Type B pancreatic cell (in vitro differentiated cells): ENCODE measurements at places on chromosomes 4 and X. TPM values are rescaled to one million over a fixed set of nuclear protein-coding genes. Genes with fewer than 3 reads are reported as not detected.

The LEF1 gene
- total RNA-seq = 14.1 and 66.1 TPM in 2 replicates

The NUP54 gene
- total RNA-seq = 38.0 and 55.4 TPM in 2 replicates

The ERCC6L gene
- total RNA-seq = 2.4 and 7.8 TPM in 2 replicates

The ENOX2 gene
- total RNA-seq = 22.5 and 25.2 TPM in 2 replicates

The GRID2 gene
- 1.3 and 1.7 TPM in 2 replicates for total RNA-seq

The SSX3 gene
- total RNA-seq = not detected in 2 replicates

The SSR4 gene
- 271 and 390 TPM in 2 replicates for total RNA-seq

The ODAPH gene
- total RNA-seq = not detected in 2 replicates

The SLC7A11 gene
- total RNA-seq = 6.3 and 13.7 TPM in 2 replicates

The CCKAR gene
- 4.3 and 13.7 TPM in 2 replicates for total RNA-seq

The HGFAC gene
- total RNA-seq = 1.2 and 2.4 TPM in 2 replicates

The PDZD4 gene
- 2.7 and 23.9 TPM in 2 replicates for total RNA-seq

The GATA1 gene
- not detected in 2 replicates for total RNA-seq

The VGLL1 gene
- 22.6 and 78.4 TPM in 2 replicates for total RNA-seq

The TMPRSS11D gene
- total RNA-seq = not detected in 2 replicates

The GLRA2 gene
- total RNA-seq = 0.38 and 1.6 TPM in 2 replicates

The NPNT gene
- total RNA-seq = 12.6 and 23.2 TPM in 2 replicates

The SPATA4 gene
- 0.33 and 0.75 TPM in 2 replicates for total RNA-seq

The NRK gene
- 19.7 and 136 TPM in 2 replicates for total RNA-seq

The ASMTL gene
- total RNA-seq = 20.2 and 31.5 TPM in 2 replicates

The PPP1R2C gene
- total RNA-seq = not detected in 2 replicates

The MAGEA4 gene
- not detected in 2 replicates for total RNA-seq

The GAGE1 gene
- total RNA-seq = not detected in 2 replicates

The ZNF157 gene
- 0.14 and 0.58 TPM in 2 replicates for total RNA-seq

The ARSJ gene
- total RNA-seq = 3.5 and 4.9 TPM in 2 replicates

The PASD1 gene
- total RNA-seq = not detected in 2 replicates

The DDX60 gene
- 8.7 and 9.3 TPM in 2 replicates for total RNA-seq

The GABRG1 gene
- 0.48 and 0.88 TPM in 2 replicates for total RNA-seq

The SHROOM2 gene
- total RNA-seq = 8.4 and 16.2 TPM in 2 replicates

The CXCL1 gene
- total RNA-seq = 3.8 and 5.7 TPM in 2 replicates

The NR3C2 gene
- total RNA-seq = 11.5 and 13.9 TPM in 2 replicates

The GAGE13 gene
- not detected in 2 replicates for total RNA-seq

The PABPC1L2B gene
- total RNA-seq = 0.17 TPM in 1 of 2 replicates, not detected in the other

The ATP2B3 gene
- total RNA-seq = 0.26 and 0.43 TPM in 2 replicates

The RBM46 gene
- total RNA-seq = 0.24 and 0.57 TPM in 2 replicates

The NAA10 gene
- total RNA-seq = 73.8 and 82.7 TPM in 2 replicates

The ZNF827 gene
- total RNA-seq = 22.4 and 39.9 TPM in 2 replicates

The HSFX3 gene
- total RNA-seq = not detected in 2 replicates

The CTAG2 gene
- total RNA-seq = not detected in 2 replicates
